ENCODE measurements at places on chromosomes 2 and 18.
A peak's percentile ranks its signal among the peaks of the same experiment; 100 is the strongest.

GRCh38 chr2:160207804-160208654 lies 8.0 kb upstream of the ITGB6 start:
- peak; percentile 91 for DNase-seq
- no peaks in the 10 kb centered on the region for H3K36me3 ChIP-seq
- H3K27ac ChIP-seq, result peak overlapping the region; percentile 85
- peak overlapping the region; percentile 11 for H3K4me3 ChIP-seq

- H3K36me3 ChIP-seq, result no peaks in the 10 kb centered on the region
- peak overlapping the region; percentile 32 for H3K27ac ChIP-seq
- no peak overlapping the region for H3K4me3 ChIP-seq
- no peak for DNase-seq
- H3K27me3 ChIP-seq, result no peaks in the 10 kb centered on the region
- H3K4me1 ChIP-seq, result peaks cover 31% of the 10 kb centered on the region
Measured at GRCh38 chr2:218005486-218005885, 2.7 kb upstream of the TNS1 start.

DNA sequence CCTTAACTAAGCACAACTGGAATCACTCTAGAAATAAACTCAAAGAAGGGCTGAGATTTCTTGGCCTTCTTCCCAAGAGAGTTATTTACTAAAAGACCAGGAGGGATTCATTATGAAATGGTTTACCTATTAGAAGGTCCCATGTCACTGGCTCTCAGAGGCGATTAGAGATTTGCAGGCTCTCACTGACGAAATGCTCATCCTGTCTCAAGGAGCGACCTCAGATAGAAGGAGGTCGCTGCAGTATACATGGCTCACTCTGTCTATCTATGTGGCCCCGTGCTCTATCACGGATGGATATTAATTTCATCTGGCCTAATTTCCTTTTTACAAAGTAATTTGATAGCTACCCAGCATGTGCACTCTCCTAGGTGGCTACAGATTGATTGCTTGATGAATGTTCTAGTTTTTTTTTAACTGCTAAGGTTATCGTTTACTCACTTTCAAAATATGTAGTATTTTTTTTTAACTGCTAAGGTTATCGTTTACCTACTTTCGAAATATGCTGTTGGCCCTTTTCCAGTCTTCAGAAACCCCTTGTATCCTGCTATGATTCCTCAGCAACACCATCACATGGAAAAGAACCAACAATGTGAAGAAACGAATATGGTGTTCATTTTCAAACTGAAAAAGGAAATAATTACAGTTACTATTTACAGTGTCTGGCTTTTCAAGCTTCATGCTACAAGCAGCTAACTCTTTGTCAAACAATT lies 9.1 kb downstream of the SMIM21 start:
- H3K27me3 ChIP-seq, result no peaks in the 10 kb centered on the region
- H3K27ac ChIP-seq, result no peak overlapping the region
- H3K4me3 ChIP-seq, result peak overlapping the region; percentile 2
- H3K36me3 ChIP-seq, result no peaks in the 10 kb centered on the region
- no peak for DNase-seq

DNA sequence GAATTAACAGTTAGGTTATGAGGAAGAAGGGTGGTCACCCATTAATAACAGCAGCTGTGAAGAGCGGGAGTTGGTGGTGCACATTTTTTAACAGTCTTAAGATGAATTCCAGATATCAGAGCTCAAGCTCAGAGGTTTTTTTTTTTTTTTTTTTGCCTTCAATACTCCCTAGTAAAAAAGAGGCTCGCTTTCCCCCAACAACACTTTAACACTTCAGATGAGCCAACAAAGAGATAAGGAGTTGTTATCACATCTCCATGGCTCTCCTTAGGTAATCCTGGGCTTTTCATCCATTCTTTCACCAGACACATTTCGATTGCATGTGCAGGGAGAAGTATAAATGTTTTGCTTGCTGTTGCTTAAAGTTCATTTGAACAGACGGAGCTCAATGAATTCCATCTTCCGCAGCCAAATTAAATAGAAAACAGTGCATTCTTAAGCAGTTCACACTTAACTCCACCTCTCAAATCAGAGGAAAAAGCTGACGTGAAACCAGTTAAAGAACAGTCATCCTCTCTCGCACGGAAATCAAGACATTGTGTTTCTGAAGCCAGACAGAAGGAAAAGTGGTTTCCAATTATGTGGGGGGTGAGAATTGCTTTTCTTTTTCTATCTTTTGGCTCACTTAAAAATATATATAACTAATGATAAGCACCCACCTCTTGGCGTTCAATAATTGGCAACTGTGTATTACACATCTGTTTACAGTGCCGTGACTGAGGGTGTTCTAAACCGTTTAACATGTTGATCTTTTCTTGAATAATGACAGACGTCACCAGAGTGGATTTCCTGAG lies 118.2 kb downstream of the ZNF521 start:
- no peaks in the 10 kb centered on the region for H3K36me3 ChIP-seq
- H3K27me3 ChIP-seq, result no peaks in the 10 kb centered on the region
- H3K4me3 ChIP-seq, result peak overlapping the region; percentile 6
- DNase-seq, result no peak
- peak overlapping the region; percentile 7 for H3K27ac ChIP-seq

- peaks cover 30% of the 10 kb centered on the region for H3K4me1 ChIP-seq
- H3K27ac ChIP-seq, result peak overlapping the region; percentile 58
- H3K4me3 ChIP-seq, result peak overlapping the region; percentile 42
Measured at GRCh38 chr2:10844097-10844496, 31.5 kb upstream of the PDIA6 start.

DNA sequence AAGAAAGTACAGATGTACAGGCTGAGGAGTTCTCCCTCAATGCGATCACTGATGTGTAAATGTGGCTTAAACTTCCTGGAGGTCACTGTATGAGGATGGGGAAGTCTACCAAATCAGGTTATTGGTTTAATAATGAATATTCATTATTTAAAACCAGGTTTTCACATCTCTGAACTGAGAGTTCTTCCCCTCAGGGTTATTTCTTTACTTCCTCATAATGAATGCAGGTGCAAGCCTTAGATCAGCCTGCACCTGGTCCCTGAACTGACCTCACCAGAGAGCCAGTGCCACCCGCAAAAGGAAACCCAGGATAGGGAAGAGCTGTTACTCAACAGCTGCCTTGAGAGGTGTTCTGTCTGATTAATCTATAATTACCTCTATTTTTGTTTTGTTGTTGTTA lies 369.0 kb downstream of the EPHA4 start:
- H3K36me3 ChIP-seq, result no peaks in the 10 kb centered on the region
- no peaks in the 10 kb centered on the region for H3K4me1 ChIP-seq
- no peak overlapping the region for H3K27ac ChIP-seq
- no peaks in the 10 kb centered on the region for H3K27me3 ChIP-seq
